NCI-H2171 (cell line): ENCODE measurements at places on chromosomes 11 and 22.

- no peak for DNase-seq
These were observed 40.7 kb upstream of the CCDC179 start for GRCh38 chr11:22900764-22901486.

DNA sequence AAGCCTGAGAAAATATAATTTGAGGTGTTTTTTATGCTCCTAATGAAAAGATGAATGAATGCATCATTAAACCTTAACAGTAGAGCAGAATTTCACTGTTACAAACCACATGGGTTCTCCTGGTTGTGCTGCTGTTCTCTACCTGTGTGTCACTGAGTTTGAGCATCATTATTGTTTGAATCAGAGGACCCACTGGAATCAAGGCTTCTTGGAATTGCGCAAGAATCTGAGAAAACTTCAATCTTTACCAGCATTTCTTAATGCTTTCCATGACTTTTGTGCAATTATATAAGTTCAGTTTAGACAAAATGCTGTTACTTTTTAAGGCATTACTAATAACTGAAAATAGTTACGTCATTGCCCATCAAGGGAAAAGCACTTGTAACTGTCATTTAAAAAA is 18.8 kb upstream of the RBX1 start:
- no peak for DNase-seq

GRCh38 chr22:44625981-44626687 is 75.9 kb upstream of the PRR5 start:
- DNase-seq = peak; percentile 42

DNA sequence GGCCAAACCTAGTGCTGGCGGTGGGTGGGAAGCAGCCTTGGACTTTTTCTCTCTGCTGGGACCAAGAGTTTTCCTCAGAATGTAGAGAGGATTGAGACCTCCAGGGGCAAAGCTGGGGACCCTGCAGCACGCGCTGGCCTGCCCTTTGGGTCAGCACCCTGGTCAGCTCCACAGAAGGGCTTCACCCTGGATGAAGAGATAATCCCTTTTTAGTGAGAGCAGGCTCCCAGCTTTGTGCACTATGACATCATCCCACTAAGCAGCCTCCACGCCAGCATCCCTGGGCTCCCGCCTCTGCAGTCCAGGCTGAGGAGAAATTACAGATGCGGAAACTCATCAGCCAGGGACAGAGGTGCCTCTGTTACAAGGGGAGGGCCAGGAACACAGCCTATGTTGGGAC is 23.5 kb downstream of the DRICH1 start:
- no peak for DNase-seq

DNA sequence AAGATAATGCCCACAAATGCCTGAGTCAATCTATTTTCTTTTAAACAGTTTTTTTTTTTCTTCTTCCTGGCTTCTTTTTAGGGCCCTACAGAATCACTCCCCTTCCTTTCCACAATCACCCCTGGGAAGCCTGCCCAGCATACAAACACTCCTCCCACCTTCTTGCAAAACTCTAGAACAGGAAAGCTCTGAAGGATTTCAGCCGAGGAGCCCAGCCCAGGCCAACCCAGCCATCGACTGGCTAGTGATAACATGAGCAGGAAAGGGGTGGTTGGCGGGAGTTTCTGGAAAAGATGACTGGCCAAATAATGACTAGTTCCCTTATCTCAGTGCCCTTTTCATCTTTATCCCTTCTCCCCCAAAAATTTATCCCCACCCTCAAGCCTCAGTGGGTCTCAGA is 68.2 kb downstream of the USP35 start:
- DNase-seq = no peak

GRCh38 chr11:94649964-94650623 is 82.9 kb downstream of the PIWIL4 start:
- no peak for DNase-seq

- no peak for DNase-seq
These were observed 82.9 kb upstream of the TBCEL start for GRCh38 chr11:120941000-120941399.

DNA sequence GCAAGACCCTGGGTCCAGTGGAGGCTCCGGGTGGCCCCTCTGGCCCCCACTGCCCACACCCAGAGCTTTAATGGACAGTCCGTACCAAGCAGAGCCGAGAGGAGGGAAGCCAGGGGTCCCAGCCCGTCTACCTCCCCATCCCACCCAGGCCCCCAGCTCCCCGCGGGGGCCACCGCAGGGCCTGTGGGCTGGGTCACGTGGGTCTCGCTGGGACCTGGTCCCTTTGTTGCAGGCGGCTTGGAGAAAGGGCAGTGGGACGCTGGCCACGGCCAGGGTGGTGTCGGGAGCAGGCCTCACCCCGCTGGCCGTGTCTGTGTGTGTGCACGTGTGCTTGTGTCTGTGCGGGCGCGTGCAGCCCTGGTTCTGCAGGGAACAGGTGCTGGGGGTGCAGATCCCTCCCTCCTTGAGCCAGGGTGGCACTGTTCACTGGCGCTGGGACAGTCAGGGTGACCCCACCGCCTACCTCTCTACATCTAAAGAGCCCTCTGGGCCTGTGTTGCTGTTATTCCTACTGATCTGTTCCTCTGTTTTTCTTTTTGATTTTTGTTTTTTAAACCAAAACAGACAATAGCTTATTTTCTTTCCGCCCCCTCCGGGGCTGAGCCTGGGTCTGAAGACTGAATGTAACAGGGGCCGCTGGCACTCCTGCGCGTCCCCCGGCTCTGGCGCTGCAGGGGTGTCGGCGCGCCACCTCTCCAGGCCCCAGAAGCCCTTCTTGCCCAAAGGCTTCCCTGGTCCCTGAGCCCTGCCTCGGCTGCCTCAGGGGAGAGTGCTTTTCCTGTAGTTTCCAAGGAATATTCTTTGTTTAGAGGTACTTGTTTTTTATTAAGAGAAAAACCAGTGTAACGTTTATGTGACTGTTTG is 20.1 kb upstream of the TMEM191C start:
- DNase-seq = no peak

- no peak for DNase-seq
These were observed 4.6 kb downstream of the NLRP6 start for GRCh38 chr11:282630-283360.

- DNase-seq = no peak
These were observed 6.3 kb downstream of the SLC39A13 start for GRCh38 chr11:47414685-47415070.

DNA sequence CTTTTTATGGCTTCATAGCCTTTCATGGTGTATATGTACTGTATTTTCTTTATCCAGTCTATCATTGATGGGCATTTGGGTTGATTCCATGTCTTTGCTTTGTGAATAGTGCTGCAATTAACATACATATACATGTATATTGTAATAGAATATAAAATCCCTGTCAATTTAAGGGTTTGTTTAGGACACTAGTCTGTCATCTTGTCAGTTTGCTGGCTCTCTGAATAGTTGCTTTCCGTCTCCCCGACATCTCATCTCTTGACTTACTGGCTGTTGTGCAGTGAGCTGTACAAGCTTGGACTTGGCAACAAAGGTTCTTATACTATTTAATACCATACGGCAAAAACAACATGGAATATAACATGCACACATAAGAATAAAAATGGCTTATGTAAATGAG is 1487.5 kb downstream of the LRRC4C start:
- DNase-seq = no peak

DNA sequence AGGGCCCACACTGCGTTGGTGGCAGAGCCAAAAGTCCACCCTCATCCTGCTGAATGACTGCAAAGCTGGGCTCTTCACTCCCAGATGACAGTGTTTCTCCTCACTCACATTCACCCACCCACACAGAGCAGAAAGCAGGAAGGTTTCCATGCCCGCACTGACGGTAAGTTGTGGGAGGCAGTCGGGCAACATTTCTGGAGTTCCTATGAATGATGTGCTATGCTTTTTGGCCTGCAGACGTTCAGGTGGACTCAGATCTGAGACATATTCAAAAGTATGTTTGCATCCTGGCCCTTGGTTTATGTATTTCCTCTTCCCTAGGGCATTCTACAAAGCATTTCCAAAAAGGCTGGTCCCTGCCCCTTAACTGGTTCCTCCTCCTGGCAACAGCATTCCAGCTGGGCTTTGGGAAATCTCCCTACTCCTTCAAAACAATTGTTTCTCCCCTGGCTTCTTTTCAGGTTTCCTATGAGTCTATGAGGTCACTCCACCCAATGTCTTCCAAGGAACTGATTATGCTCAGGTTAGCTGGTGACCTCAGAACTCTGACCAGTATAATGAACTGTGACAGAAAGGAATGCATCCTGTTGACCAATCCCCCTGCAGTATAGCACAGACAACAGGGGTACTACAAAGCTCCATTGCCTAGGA is 36.4 kb downstream of the PACSIN2 start:
- no peak for DNase-seq

DNA sequence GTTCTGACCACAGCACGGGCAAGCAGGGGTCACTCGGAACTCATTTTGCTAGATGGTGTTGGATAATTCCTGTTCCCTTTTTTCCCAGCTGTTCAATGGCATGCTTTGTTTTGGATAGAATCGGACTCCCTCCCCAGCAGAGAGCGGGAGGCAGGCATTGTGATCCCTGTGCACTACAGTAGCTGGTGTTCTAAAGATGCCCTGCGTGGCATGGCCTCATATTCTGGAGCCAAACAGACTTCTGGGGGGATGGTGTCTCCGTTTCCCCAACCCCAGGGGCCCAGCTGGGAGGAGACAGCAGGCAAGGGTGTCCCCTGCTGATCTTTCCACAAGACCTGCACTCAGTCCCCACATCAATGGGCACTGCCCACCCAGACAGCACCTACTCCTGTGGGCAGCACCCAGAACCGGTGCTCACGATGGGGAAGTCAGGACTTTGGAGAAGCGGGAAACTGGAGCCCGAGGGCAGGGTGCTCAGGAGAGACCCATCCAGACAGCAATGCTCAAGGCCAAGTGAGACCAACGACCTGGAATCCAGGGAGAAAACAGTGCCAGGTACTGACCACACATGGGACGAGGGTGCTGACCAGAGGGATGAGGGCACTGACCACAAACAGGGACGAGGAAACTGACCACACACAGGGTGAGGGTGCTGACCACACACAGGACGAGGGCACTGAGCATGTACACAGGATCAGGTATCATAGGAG is 934.9 kb downstream of the BRD1 start:
- DNase-seq = no peak

GRCh38 chr22:33831207-33831606 is 89.1 kb downstream of the LARGE1 start:
- no peak for DNase-seq

DNA sequence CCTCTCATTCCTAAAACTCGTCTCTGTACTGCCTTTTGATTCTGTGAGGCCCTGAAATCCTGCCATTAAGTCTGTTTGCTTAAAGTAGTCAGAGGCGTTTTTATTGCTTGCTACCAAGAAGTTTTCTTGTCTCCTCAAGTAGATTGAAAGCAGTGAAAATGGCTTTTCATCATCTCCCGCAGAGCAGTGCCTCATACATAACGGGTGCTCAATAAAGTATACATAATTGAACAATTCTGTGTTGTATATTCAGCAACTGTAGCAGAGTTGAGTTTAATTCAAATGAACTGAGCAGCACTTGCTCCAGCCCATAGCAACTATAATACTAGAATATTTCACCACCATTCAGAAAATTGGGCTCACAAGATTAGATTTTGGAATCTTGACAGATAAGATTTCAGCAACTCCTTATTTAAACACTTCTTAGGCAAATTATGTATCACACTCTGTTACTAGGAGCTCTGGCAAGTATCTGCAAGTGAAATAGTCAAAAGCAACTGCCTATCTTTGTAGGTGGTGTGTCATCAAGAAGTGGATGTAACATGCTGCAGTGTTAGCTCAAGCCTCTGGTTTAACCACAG is 20.0 kb downstream of the FIBIN start:
- DNase-seq = no peak
